ENCODE measurements at places on chromosomes 4 and X. TPM values are rescaled to one million over a fixed set of nuclear protein-coding genes. Genes with fewer than 3 reads are reported as not detected.

Gene NEK1
- 4.7 TPM for total RNA-seq

Gene LGI2
- total RNA-seq, result 0.06 TPM

GRCh38 chr4:62448911-62449310 lies 1248.8 kb downstream of the ADGRL3 start:
- no peak for DNase-seq

Gene SYTL5
- 0.29 TPM for total RNA-seq

Gene CC2D2A
- 10.4 TPM for total RNA-seq
